Cortex of kidney (tissue), 1 donor: ENCODE measurements at places on chromosomes 4 and X.

DNA sequence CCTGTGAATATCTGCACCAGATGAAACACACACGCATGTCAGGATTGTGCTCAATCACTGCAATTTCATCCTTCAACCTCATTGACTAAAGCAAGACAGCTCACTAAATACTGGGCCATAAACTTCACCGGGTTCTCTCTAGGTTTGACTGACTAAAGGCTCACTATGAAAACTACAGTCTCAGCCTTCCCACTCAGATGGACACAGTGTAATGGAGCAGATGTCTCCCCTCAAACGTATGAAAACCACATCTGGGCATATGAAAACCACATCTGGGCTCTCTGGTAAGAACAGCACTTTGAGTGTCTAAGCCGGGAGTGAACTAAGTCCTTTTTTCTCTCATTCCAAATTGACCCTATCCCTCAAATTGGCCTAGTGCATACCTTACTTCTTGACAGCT, 15.2 kb downstream of the GEMIN8 start:
- no peak for DNase-seq

DNA sequence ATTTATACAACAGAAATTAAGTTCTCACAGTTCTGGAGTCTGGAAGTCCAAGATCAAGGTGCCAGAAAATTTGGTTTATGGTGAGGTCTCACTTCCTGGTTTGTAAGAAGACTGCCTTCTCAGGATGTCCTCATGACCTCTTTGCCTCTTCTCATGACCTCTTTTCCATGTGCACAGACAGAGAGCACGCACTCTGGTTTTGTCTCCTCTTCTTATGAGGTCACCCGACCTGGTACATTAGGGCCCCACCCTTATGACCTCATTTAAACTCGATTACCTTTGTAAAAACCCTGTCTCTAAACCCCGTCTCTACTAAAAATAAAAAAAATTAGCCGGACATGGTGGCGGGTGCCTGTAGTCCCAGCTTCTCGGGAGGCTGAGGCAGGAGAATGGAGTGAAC, 155.9 kb downstream of the KIT start:
- no peak for DNase-seq

GRCh38 chrX:154032653-154033052, 13.0 kb upstream of the IRAK1 start:
- DNase-seq = no peak

GRCh38 chr4:53590187-53590586, 1.1 kb downstream of the LNX1 start:
- DNase-seq = no peak

DNA sequence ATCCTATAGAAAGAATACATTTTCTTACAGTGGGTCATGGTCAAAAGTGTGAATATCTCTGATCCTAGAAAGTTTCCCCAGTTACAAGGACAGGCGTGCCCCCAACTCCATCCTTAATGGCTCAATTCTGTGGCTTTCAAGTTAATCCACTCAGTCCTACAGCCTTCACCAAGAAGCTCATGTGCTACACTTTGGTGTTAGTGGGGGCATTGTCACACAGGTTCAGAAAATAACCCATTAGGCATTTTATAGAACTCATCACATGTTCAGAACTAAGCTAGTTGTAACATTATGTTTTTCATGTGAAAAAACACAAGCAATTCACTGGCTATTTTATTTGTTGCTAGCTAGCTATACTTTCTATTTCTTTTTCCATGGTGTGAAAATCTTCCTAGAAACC, 20.4 kb downstream of the NFKB1 start:
- no peak for DNase-seq

DNA sequence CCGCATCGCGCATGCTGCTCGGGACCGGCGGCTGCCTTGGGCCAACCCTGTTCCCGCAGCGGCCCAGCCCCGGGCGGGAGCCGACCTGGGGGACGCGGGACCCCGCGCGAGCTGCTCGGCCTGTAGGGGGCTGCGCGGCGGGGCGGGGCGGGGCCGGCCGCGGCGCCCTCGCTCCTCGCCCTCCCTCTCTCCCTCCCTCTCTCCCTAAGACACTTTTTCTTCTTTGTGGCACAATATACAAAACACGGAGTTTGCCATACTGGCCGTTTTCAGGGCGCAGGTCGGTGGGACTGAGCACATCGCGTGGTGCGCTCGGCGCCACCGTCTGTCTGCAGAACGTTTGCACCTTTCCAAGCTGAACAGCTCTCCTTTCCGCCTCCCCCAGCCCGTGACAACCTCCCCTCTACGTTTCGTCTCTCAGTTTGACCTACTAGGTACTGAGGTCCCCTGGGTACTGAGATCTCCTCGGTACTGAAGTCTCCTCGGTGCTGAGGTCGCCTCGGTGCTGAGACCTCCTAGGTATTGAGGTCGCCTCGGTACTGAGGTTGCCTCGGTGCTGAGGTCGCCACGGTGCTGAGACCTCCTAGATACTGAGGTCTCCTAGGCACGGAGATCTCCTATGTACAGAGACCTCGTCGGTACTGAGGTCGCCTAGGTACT, 261.1 kb upstream of the PLCXD1 start:
- DNase-seq = no peak

GRCh38 chr4:28358606-28359005, 1498.0 kb downstream of the STIM2 start:
- no peak for DNase-seq

- no peak for DNase-seq
Measured at GRCh38 chrX:66684196-66684595, 45.3 kb upstream of the EDA2R start.

DNA sequence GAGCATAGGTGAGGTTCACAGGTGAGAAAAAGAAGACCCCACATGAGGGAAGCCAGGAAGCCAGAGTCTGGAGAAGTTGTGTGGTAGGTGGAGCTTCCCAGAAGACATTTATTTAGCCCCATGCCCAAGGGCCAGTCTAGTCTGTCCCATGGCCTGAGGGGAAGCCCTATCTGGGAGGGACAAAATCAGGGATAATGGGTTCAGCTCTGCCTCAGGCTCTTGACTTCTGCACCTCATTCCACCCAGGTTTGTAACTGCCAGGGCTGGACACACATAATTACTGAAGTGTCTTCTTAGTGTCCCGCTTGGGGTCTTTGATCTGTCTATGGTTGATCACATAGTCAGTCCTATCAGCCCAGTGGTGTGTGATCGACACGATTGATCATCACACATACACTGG, 36.0 kb downstream of the TSC22D3 start:
- no peak for DNase-seq

GRCh38 chr4:6357476-6357875, 87.8 kb downstream of the WFS1 start:
- DNase-seq = no peak

DNA sequence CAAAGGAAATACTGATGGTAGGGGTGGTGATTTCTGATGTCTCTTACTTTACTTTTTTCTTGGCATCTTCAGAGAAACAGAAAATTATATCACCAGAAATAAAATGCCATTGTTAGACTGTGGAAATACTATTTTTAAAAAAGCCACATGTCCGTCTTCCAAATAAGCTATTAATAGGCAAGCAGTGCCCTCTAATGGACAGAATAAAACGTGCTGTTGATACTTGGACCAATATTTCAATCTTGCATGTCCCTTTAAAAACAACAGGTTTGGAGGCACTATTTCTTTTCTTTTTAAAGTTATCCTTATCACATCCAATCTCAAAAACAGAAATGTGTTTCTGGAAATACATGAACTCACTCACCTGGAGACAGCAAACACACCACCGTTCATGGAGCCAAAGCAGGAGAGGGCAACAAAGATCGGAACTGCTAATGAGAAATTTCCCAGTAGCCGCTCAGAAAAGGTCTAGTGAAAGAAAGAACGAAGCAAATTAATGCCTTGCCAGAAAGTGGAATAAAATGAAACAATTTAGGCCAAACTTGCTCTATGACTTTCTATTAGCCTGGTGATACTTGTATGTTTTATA, 59.2 kb downstream of the SLC7A11 start:
- no peak for DNase-seq

DNA sequence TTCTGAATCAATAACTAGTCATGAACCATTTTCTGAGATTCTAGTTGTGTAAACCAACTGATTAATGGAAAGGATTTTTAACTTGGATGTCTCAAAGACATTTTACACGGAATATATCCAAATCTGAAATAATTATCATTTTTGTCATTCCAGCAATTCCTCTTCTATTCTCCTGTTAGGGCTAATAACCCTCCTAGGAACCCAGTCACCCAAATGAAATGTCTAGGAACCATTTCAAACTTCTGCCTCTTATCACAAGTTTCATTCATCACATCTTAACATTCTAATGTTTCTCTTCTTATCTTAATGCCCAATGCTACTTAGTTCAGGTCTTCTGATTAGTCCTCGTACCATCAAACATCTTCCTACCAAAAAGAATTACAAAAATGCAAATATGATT, 639.8 kb downstream of the DMD start:
- DNase-seq = no peak

- no peak for DNase-seq
Measured at GRCh38 chrX:118423558-118423957, 72.1 kb upstream of the DOCK11 start.

GRCh38 chr4:55020131-55020530, 105.3 kb downstream of the KDR start:
- DNase-seq = no peak

DNA sequence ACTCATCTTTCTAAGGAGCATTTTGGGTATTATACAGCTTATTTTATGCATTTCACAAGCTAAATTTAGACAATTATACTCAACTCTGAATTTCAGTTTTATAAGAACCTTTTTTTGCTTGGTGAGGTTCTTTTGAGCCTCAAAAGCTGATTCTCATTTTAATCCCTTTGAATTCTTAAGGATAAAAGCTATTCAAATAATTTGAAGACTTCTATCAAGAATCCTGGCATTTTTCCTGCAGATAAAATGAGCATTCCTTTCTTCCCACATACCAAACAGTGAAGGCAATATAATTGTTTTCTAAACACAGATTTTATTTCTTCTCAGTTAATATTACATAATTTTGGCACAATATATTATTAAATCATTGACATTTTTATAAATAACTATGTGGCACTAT, 118.4 kb upstream of the GPM6A start:
- DNase-seq = no peak

DNA sequence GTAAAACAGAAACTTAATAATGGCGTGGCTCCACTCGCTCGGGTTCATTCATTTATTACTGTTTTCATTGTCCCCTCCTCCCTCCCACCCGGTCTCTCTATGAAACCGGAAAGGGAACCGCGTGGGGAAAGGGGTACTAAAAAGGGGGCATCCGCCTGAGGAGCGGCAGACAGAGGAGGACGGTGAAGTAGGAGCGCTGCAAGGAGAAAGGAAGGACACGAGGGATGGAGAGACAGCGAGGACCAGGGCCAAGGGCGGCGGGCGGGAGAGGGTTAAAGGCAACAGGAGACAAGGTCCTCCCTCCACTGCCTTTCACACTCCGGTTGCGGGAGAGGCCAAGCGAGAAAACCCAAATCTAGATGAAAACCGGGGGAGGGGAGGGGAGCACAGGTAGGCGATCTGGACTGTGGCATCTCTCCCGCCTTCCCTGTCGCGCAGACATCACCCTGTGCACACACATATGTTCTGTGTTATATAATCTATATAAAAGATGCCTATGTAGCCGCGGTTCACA, 829 bp downstream of the ELOVL6 start:
- no peak for DNase-seq

DNA sequence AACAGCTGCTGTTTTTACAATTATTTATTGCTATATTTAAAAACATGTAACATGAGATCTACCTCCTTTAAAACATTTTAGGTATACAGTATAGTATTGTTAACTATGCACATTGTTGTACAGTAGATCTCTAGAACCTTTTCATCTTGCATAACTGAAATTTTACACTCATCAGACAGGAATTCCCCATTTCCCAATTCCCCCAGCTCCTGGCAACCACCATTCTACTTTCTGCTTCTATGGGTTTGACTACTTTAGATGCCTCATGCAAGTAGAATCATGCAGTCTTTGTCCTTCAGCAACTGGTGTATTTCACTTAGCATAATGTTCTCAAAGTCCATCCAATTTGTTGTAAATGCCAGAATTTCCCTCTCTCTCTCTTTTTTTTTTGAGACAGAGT, 9.7 kb upstream of the LSM6 start:
- DNase-seq = no peak

DNA sequence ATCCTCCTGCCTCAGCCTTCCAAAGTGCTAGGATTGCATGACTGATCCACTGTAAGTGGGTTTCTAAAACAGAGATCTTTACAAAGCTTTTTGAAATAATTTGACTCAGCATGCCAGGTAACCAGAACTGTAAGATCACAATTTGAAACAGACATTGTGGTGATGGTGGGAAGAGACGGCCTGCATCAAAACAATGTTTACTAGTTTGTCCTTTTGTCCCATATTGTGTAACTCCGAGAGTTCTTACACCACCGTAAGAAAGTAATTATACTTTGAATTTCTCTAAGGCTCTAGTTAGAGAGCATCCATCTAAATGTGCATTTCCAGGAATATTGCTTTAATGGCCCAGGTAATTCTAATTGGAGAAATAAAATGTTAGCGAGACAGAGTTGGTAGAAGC, 594 bp upstream of the ARHGAP24 start:
- no peak for DNase-seq

DNA sequence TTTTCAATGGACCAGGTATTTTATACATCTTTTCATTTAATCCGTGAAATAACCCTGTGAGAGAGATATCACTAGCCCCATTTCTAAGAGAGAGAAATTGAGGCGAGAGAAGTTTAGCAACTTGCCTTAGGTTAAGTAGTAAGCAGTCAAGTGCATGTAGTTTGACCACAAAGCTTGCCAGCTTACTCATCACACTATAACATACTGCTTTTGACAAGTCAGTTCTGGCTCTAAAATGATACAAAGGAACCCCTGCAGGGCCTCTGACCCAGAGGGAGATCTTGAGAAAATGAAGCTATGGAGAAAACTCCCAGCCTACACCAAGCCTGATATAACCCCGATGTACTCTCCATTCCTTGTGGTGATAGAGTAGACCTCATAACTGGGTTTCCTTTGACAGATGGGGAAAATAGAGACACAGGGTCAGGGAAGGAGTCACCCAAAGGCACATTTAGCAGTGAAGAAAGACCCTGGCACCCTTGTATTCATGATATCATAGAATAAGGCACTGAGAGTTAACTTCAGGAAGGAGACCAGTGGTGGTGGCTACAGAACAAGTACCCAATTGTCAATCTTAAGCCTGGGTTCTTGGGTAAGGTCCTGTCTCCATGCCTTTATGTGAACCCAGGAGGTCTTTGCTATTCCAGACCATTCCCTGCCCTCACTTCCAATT, 60.2 kb upstream of the MSN start:
- no peak for DNase-seq

DNA sequence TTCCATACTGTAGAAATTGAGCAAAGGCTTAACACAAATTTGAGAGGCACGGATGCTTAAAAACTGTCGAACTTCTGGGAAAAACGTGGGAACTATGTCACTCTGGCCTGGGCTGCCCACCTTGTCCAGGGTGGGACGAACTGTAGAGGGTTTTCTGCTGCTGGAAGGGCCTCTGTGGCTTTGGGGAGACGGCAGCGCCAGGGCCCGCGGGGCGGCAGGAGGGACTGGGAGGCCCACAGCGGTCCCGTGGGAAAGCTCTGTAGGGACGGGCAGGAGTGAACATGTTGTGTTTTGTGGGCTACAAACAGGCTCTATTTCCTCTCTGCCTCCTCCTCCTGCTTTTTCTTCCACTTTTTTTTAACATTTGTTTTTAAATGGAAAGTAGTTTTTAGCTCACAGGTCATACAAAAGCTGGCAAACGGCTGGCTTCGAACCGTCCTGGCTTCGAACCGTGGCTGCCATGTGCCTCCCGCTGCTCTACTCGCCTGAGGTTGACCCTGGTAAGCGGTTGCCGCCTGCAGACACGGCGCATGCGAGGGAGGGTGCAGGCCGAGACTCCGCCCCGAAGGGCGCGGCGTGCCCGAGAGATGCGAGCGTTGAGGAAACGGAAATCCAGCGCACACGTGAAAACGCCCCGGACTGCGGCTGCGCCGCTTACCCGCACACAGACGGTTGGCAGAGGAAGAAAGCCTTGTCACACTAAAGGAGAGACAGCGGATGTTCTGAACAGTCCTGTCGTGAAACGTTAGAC, 382.3 kb upstream of the ZFP42 start:
- no peak for DNase-seq
